AG04450 (cell line): ENCODE measurements at places on chromosomes 6 and 20.

DNA sequence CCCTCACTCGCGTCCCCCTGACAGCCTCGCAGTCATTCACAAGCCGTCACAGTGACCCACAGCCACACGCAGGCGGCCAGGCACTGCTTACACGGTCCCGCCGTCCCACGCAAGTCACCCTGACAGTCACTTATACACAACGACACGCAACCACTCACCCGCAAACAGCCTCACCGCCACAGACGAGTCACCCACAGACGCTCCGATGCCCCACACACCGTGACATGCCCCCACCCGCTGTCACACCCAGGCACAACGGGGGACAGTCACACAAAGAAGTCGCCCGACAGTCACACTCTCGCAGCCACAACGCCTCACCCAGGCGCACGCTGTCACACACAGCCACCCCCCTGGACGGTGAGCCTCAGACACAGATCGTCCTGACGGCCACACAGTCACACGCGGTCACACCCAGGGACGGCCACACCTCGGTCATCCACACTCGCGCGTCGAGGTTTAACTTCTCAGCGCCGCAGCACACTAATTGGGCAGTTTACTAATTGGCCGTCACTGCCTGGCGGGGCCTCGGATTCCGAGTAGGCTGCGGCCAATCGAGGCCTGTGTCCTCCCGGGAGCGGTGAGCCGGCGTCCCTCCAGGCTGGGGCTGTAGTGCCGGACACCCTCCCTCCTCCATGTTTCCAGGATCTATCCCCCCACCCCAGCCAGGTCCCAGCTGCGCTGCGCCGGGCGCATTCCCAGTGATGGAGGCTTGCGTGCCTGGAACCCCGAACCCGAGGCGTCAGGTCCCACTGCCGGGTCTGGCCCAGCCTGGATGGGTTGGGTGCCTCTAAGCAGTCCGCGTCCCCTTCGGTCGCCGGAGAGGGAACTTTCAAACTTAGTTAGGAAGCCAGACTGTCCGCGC, 790 bp downstream of the TOX2 start:
- no peak for DNase-seq

DNA sequence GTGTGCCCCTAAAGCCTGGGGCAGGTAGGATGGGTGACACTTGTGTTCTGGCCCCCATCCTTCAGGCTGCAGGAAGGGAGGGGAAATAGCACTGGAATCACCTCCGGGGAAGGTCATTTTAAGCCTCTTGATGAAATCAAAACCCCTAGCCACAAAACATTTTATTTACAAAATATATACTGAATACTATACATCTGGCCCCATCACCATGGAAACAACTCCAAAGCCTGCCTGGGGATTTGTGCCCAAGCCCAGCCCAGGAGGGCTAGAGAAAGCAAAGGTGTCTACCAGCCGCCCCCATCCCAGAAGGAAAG, 2.6 kb downstream of the SMIM29 start:
- DNase-seq, result no peak

- no peak for DNase-seq
Measured at GRCh38 chr20:607476-607875, 2.6 kb downstream of the TCF15 start.

DNA sequence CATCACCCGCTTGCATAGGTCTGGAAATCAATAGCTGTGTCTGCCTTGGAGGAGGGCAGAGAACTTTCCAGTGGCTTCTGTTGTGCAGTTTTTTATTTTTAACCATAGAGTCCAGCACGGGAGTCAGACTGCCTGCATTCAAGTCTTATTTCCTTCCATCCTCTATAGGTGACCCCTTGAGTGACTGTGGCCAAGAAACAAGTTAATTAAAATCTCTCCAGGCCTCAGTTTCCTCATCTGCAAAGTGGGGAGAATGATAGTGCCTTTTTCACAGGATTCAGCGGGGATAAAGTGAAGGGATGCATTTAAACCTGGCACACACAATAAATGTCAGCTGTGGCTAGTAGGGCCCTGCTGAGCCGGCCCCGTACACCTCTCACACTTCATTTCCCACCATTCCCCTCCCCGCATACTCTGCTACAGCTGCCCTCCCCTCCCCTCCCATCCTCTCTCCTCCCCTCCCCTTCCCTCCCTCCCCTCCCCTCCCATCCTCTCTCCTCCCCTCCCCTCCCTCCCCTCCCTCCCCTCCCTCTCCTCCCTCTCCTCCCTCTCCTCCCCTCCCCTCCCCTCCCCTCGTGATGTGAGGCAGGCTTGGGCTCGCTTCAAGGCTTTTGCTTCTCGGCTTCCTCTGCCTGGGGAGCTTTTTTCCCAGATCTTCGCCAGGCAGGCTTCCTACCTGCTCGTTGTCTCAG, 150.5 kb downstream of the TFAP2C start:
- DNase-seq, result no peak

DNA sequence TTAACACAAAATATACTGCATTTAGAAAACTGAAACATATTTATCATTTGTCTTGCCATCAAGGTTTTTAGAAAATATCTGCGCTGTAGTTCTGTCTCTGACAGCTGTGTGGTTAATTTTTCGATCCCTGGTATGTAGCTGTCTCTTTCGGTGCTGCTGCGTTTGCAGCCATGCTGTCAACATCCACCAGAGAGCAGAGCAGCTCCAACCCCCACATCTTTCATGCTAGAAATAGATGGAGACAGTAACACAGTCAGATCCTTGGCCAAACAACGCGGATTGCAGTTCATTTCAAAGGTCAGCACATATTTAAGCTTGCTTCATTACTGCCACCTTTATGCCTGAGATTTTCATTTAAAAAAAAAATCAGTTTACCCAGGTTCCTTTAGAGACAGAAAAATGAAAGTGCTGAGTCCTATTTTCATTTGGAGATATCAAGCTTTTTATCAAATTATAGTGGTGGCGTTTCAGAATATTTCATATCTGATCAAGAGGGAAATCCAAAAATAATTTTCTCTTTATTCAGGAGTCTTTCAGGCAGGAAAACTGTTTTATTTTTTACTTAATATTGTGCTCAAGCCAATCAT, 157.7 kb upstream of the MMS22L start:
- no peak for DNase-seq
